ENCODE measurements at places on chromosomes 2 and 18.

- peak; percentile 46 for DNase-seq
Measured at GRCh38 chr2:192267484-192267883, 72.8 kb upstream of the TMEFF2 start.

GRCh38 chr2:48454504-48454903 is 75.5 kb upstream of the STON1 start:
- peak; percentile 57 for DNase-seq

- no peak for DNase-seq
Measured at GRCh38 chr2:179877601-179878364, 16.4 kb upstream of the ZNF385B start.

DNA sequence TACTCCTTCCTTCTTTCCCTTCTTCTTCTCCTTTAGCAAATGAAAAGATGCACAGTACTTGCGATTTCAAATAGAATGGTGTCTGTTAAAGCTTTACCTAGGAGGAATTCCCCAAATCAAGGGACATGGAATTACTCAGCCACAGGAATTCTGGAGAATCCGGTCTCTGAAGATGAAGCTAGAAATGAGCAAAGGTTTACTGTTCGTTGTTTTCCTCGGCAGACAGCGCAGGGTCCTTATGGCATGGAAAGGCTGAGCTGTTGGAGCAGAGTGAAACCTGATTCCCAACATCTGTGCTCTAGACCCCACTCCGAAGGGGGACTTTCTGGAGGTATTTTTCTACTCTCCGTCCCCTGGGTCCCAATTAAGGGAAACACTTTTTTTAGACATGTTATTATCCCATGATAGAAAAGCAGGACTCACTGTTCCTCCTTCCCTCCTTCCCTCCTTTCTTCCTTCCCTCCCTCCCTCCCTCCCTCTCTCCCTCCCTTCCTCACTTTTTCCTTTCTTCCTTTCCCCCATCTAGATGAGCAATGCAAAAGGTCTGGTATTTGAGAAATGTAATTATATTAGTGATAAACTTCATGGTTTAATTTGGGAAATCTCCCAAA is 47.1 kb downstream of the CDCA7 start:
- DNase-seq, result no peak

DNA sequence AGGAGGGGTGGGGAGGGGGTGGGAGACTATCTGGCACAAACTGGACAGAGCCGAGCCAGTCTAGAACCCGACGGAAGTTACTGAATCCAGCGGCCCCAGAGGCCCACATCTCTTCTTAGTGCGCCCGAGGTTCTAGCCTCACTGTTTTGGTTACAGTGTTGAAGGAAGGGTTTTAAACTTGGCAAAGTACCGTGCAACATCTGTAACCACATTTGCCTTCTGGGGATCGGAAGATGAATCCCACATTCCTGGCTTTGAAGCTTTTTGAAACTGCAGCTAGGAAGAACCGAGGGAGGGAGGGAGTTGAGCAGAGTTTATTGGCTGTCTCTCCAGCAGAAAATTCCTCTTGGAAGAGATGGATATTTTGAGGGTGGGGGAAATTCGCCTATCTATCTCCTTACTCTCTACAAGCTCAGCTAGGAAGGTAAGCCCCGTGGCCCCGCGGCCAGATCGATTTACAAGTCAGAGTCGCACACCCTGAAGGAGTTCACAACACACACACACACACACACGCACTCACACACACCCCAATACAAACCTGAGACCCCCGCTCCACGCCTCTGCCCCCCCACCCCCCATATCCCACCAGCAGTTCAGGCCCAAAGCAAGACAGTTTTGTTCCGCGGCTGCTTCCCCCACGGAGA is 1.0 kb downstream of the ACVR1 start:
- DNase-seq, result no peak

Data from suppressor macrophage treated with lipopolysaccharide for 1 hour (primary cell).